ENCODE measurements at places on chromosomes 11 and 22.
A peak's percentile ranks its signal among the peaks of the same experiment; 100 is the strongest.

DNA sequence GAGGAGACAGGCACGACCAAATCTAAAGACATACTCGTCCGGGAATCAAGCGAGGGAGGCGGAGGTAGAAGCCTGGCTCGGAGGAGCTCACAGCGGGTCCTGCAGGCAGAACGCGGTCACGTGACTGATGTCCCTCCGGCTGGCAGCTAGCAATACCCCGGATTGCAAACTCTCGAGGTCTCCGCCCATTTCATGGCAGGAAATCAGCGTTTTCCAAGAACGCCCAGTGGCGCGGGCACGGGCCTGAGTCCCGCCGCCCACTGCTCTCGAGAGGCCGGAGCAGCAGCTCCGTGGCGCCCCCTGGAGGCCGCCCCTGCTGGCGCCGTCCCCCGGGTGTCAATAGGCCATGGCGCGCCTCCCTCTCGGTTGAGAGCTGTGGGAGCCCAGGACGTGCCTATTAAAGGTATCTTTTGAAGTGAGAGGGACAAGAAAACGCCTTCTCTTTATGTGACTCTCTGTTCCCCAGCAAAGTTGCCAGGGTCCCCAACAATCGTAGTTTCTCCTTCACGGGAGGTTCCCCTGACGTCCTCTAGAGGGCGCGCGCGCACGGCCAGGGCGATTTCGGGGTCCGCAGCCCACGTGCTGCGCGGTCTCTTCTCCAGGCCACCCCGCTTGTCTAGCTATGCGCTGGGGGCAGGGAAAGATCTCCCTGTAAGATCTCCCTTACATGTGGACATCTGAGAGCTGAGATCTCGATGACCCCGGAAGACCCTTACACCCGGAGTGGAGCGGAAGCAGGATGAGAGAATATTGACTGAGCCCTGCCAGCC, 37.3 kb upstream of the RBFOX2 start:
- DNase-seq = peak; percentile 81

- DNase-seq = no peak
Measured at GRCh38 chr11:92775003-92775676, 194.3 kb upstream of the MTNR1B start.

GRCh38 chr22:41286639-41287091, 678 bp upstream of the RANGAP1 start:
- no peak for DNase-seq

DNA sequence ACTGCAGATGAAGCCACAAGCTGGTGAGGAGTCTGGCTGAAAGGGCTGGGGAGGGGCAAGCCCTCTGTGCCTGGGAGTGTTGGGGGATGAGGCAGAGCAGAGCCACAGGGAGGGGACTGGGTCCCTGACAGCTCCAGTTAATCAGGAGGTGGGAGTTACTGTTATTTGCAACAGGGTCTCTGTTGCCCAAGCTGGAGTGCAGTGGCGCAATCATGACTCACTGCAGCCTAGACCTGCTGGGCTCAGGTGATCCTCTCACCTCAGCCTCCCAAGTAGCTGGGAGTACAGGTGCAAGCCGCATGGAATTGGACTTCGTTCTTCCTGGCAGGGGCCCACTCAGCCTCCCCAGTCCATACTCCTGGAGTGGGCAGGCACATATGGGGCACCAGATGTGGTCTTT, 7.7 kb downstream of the SCN2B start:
- DNase-seq = no peak

DNA sequence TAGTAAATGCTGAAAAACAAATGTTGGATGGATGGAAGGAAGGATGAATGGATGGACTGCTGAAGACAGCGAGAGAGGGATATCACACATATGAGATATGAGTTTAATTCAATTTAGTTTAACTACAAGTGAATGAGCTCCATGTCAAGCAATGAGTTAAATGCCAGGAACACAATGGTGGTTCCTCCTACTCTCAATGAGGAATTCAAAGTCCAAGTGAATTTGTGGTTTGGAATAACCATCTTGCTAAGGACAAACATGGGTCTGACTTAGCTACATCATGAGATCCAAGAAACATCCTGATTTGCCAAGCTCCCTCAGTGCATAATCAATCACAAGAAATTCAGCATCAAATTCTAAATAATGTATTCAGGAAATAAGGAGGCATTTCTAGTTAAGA, 26.1 kb upstream of the PPP2R1B start:
- DNase-seq = no peak

- DNase-seq = no peak
Measured at GRCh38 chr22:47106806-47107205, 344.4 kb downstream of the TBC1D22A start.

GRCh38 chr22:22352371-22352999, 107.9 kb downstream of the VPREB1 start:
- no peak for DNase-seq

DNA sequence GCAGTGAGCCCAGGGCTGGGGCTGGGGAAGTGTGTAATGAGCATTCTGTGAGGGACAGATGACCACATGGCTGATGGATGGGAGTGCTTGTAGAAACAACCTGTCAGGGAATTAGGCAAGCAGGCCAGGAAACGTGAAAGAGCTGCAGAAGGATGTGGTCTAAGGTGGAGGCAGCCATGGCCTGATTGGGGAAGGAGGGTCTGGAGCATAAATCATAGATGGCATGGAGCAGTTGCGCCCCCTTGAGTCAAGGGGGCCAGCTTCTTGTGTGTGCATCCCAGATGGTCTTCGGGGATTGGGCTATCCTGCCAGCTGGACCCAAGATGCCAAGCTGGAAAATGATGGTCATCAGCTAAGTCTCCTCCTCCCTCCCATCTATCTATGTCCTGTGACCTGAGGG, 119.4 kb upstream of the CLPB start:
- no peak for DNase-seq

DNA sequence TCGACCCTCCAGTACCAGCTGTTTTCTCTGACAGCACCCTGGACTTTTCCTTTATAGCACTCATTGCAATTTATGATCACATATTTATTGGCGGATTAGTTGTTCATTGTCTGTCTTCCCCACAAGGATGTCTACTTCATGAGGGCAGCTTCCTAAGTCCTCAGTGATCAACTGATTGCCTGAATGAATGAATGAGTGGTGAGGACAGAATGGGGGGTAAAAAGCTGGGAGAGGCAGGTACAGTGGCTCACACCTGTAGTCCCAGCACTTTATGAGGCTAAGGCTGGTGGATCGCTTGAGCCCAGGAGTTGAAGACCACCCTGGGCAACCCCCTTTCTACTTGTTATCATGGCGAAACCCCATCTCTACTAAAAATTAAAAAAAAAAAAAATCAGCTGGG, 11.1 kb upstream of the SOX10 start:
- no peak for DNase-seq

DNA sequence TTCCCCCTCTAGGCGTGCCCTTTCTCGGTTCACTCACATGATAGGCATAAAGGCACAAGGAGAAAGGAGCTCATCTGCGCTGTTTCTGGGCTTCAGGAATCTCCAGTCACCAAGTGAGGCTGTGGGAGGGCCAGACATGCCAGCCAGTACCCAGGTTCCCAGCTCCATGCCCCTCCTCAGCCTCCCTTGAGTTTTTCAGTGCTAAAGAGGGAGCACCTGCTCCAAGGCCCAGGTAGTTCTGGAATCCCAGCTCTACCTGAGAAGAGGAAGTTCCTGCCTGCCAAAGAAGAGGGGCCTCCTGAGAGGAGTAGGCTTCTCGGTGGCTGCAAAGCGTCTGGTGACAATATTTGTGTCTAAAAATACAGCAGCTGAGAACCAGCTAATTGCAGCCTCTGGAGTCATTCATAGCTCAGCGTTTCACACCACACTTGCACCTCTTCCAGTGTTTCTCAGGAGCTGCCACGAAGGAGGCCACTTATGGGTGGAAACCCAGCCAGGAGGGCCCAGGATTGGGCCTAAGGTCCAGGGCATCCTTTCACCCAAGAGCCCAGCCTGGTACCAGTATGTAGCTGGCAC, 197.4 kb downstream of the TRIM29 start:
- DNase-seq = no peak

DNA sequence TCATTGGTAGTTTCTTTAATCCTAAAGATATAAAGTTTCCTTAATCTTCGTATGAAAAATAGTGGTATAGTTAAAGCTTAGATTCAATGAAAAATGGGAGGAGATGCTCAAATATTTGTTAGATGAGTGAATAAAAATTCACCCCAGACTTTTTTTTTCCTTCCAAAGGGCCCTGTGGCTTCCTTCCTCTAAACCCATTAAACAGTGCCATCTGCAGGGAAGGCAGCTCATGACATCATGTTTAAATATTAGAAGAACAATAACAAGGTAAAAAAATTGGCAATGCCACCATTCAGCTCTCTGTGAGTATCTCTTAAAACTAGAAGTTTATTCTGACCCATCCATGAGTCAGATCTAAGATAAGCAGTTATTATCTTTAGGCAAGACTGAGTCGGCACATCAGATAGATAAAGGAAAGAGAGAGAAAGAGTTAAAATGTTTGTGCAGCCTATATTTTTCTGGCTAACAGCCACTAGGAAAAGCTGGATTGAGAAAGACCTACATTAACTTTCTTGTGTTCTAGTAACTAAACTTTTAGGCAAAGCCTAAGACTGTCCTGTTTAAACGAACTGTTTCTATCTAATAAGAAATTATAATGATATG, 19.1 kb upstream of the OOSP1 start:
- no peak for DNase-seq

GRCh38 chr11:85939099-85940015, 84.2 kb downstream of the CCDC83 start:
- no peak for DNase-seq

GRCh38 chr11:70420008-70420464, 21.7 kb downstream of the CTTN start:
- DNase-seq = no peak

DNA sequence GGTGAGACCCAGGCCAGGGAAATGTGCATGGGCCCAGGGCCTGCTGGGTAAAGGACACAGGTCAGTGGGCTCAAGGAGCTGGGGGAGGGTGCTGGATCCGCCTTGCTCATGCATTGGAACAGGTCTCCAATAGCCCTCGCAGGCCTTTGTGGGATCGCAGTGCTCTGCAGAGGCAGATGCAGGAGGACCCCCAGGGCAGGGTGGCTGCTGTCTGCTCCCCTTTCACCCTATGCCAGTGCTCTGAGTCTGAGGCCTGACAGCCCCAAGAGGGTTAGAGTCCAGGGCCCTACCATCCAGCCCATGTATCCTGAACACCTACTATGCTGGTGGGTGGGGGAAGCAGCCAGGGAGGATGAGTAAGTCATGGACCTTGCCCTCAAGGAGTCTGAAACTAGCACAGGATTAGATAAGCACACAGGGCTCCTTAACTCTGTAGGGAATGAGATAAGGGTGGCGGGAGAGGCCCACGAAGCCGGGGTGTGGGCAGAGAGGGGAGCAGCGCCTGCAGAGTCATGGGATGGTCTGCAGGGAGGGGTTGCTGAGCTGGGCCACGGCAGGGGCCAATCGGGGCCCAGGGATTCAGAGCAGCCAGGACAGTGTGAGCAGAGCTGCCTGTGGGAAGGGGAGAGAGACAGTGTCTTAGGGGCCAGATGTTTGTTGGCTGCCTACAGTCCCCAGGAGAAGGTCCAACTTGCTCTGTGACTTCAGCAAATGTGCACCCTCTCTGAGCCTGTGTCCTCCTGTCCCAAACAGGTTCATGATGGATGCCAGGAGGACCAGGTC, 10.5 kb upstream of the EHD1 start:
- DNase-seq = no peak

DNA sequence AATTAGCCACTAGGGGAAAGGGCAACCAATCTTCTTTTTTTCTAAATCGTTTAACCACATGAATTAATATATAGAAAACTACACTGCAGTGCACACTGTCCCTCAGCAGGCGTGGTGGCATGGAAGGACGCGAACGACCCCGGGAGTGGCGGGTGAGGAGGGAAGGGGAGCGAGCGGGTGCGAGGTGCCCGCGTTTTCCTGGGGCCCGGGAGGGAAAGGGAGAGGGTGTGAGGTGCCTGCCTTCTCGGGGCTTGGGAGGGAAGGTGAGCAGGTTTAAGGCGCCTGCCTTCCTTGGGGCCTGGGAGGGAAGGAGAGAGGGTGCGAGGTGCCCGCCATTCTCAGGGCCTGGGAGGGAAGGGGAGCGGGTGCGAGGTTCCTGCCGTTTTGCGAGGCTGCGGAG, 765 bp downstream of the GAB4 start:
- DNase-seq = no peak

GRCh38 chr11:64266339-64266738, 15.0 kb downstream of the PLCB3 start:
- no peak for DNase-seq

DNA sequence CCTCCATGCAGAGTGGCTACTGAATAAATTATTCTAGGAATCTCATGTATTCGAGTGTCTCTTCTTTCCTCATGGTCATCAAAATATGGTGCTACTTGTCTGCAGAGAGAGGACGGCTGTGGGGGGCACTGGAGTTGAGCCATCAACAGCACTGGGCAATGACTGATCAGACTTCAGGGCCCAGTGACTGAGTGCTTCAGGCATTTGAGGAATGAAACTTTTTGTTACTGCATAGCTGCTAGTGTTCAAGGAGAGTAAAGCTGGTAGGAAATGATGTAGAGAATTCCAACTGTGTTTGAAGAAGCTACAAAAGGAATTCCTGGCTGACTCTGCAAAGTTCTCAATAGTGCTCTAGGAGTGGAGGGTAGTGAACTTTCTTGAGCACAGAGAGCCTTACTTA, 277.7 kb downstream of the CADM1 start:
- no peak for DNase-seq

DNA sequence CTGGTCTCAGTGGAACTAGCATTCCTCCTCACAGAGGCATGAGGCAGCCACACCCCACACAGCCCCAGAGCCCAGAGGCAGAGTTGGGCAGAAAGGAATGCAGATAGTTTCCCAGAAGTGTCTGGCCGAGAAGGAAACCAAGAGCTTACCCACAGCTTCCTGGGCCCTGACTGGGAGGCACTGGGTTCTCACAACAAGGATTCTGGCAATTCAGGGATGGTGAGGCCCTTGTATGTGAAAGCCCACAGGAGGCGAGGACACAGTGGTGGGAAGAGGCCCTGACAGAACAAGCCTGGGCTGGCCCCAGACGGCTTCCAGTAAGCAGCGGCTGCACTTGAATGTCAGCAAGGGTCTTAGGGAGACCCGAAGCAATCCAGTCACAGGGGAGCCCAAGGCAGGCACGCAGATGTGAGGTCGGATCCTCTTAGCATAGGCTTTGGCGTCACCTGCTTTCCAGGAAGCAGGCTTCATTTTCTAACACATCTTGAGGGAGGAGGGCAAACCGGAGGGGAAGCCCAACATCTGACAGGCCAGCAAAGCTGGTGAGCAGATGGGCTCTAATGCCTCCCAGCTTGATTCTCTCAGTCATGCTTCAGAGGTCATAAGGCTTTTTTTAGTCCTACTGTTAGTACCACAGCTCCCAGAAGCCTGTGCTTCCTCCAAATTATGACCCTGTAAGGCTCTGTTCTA, 78.3 kb upstream of the AKIP1 start:
- DNase-seq = no peak

- DNase-seq = no peak
Measured at GRCh38 chr11:123308077-123308476, 113.0 kb upstream of the CLMP start.

- no peak for DNase-seq
Measured at GRCh38 chr22:26785932-26786331, 128.5 kb downstream of the MIAT start.

GRCh38 chr11:15710580-15711275, 596.0 kb downstream of the INSC start:
- no peak for DNase-seq

Measured in pulmonary artery endothelial cell (primary cell).